Fibroblast of villous mesenchyme (primary cell): ENCODE measurements at places on chromosomes 12 and 14.

GRCh38 chr12:93573552-93574223 lies 1.2 kb downstream of the SOCS2 start:
- DNase-seq, result peak; percentile 59

GRCh38 chr14:20179880-20180279 lies 10.8 kb upstream of the OR11G2 start:
- no peak for DNase-seq

DNA sequence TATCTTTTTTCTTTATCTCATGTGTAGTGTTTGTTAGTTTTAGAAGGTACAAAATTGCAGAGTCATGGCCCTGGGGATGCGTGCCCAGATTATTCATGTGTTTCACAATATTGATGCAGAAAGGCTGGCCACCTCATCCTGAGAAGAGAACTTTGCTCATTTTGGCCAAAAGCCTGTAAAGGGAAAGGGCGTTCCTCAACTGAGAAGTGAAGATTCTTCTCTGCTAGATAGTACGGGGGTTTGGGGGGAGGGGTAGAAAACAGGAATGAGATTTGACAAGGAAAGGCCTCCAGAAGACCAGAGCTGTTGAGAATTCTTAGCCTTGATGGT lies 1.7 kb downstream of the MGST1 start:
- DNase-seq, result peak; percentile 95

DNA sequence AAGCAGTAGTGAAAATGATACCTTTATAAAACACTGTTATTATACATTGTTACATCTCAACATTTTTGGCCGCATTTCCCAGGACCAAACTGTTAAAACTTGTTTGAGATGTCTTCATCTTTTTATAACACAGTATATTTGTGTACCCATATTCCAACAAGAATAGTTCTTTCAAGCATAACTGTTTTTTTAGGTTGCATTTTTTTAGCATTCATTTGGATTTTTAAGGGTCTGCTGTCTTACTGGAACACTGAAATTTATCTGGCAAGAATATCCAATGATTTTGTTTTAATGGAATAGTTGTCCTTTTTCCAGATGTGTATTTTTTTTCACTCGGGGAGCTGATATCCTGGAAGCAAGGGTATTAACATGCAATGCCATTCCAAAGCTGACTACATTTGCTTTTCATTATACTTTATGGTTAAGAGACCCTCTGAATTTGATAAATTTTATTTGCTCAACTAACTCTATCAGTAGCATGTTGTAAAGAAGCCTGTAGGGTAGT lies 8.9 kb upstream of the NAV3 start:
- DNase-seq, result no peak
